ENCODE measurements at places on chromosomes 2 and 18.

GRCh38 chr2:10873790-10874437, 37.8 kb upstream of the KCNF1 start:
- no peak for DNase-seq

GRCh38 chr2:238784671-238785527, 63.0 kb upstream of the TWIST2 start:
- DNase-seq = peak; percentile 64

GRCh38 chr2:145344076-145344724, 824.3 kb upstream of the ZEB2 start:
- DNase-seq = no peak

GRCh38 chr2:174587579-174587978, 10.0 kb downstream of the WIPF1 start:
- DNase-seq = no peak

- DNase-seq = no peak
Observed at GRCh38 chr18:45557779-45558178, 57.5 kb upstream of the SLC14A2 start.

- DNase-seq = no peak
Observed at GRCh38 chr2:209114588-209115240, 309.1 kb upstream of the MAP2 start.

DNA sequence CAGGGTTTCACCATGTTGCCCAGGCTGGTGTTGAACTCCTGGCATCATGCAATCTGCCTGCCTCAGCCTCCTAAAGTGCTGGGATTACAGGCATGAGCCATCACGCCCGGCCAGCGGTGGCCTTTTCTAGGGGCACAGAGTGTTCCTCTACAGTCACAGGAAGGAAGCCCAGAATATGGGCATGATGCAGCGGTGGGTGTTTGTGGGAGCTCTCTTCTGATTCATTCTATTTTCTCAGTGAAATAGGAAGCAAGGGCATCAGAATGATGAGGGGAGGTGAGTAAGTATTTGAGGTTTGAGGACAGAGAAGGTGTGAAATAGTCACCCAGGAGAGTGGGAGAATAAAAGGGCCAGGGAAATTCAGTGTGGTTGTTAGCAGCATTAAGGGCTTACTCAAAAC, 70.3 kb upstream of the PSME4 start:
- peak; percentile 80 for DNase-seq

GRCh38 chr2:3517948-3518495, 1.3 kb downstream of the ADI1 start:
- DNase-seq = no peak

GRCh38 chr18:3089579-3089978, 76.6 kb upstream of the LPIN2 start:
- DNase-seq = no peak

DNA sequence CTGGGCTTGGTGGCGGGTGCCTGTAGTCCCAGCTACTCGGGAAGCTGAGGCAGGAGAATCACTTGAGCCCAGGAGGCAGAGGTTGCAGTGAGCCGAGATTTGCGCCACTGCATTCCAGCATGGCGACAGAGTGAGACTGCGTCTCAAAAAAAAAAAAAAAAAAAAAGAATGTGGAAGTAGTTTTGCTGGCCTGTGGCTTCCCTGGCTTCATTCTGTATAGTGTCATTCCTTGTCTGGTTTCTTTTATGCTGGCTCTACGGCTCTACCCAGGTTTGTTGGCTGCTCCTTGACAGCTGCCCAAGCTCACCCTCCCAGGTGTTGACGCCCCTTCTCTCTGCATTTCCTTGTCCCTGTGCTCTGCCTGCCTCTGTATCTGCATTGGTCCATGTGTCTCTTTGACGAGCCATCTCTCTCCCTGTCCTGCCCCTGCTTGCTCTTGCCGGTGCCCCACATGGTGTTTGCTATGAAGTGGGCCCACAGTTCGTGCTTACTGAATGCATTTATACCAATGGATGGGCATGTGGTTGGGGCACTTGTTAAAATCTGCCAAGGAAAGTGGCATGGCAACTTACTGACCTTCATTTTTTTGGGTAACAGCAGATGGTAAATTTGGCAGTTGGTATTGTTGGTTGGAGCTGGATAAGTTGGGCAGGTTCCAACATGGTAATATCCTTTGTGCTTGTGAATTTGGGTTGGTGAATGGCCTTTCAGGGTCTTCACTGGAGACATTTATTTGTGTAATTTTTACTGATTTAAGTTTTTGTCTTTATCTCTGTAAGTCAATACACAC, 113.9 kb downstream of the MAP4K4 start:
- DNase-seq = no peak

GRCh38 chr2:138223319-138223718, 259.0 kb downstream of the HNMT start:
- no peak for DNase-seq

DNA sequence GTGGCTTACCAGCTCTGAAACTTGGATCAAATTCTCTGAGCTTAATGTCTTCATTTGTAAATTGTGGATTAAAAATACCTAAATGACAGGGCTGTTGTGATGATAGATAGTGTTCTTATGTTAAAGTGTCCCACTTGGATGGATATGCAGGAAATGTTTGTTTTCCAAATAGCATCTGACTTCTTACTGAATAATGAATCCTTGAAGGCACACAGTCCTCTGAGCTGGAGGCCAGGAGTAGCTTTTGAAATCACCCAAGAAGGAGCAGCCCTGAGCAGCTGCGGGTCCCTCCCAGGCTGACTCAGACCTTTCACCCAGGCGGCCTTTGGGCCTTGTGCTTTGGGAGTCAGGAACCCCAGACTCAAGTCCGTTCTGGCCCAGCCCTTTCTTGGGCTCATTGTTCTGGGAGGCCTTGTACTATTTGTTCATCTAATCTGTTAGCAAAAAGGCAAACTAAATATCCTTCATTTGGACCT, 173.0 kb upstream of the GATA6 start:
- no peak for DNase-seq

GRCh38 chr18:52607985-52608384, 268.0 kb downstream of the DCC start:
- DNase-seq = no peak

DNA sequence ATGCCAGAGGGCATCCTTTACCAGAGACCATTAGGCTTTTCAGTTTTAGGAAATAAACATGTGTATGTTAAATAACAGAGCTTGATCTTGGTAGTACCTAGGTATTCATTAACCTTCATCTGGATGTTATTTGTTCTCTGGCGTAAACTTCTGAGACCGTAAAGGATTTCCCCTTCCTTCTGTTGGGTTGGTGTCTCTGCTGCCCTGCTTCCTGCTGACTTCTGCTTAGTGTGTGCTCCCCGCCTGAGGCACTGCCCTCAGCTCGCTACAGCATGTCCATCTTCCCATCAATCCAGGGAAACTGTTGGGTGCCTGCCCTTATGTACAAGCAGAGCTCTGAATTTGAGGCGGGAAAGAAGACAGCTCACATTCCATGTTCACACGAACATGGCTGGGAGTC, 177.9 kb downstream of the TPGS2 start:
- no peak for DNase-seq

GRCh38 chr18:52403291-52404021, 63.5 kb downstream of the DCC start:
- DNase-seq = no peak

DNA sequence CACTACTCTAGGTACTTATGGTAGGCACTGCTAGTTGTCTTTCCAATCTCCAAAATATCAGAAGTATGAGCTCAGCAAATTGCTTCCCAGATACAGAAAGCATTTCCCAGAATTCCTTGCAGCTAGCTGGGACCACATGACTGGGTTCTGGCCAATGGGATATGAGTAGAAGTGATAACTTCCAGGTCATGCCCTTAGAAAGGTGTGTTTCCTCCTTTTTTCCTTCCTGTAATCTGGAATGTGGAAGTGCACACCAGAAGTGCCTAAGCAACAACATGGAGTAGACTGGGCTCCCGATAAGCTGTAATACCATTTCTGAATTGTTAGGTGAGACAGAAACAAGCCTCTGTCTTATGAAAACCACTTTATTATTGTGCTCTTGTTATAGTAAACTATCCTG, 279.8 kb downstream of the ZNF385B start:
- no peak for DNase-seq

- DNase-seq = no peak
Observed at GRCh38 chr18:36757991-36758390, 70.8 kb downstream of the TPGS2 start.

DNA sequence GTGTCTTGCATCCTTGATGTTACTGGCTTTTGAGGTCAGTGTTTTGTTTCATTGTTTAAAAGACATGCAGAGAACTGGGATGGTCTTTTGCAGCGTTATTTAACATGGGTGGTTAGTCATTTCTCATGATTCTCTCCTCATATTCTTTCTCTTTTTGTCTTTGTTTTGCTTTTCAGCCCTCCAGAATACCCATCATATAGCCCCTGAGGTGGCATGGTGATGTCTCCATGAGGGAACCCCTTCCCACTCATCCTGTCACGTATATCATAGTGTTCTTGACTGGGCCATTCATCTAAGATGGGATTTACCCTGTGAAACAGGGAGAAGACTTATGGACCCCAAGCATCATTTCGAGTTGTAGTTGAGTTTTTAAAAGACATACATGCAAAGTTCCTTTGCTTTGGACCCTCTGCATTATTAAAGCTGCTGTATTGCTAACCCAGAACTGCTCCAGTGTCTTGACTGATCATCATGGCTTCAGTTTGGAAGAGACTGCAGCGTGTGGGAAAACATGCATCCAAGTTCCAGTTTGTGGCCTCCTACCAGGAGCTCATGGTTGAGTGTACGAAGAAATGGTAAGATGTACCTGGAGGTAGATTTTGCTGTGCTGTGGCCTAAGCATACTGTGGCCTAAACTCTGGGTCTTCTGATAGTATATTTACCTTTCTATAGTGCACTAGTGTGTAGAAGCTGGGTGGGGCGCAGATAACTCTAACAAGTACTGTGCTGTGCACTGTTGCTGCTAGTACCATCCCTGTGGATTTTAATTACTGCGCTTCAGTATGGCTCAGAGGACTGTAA, 1.4 kb downstream of the EHBP1 start:
- no peak for DNase-seq

DNA sequence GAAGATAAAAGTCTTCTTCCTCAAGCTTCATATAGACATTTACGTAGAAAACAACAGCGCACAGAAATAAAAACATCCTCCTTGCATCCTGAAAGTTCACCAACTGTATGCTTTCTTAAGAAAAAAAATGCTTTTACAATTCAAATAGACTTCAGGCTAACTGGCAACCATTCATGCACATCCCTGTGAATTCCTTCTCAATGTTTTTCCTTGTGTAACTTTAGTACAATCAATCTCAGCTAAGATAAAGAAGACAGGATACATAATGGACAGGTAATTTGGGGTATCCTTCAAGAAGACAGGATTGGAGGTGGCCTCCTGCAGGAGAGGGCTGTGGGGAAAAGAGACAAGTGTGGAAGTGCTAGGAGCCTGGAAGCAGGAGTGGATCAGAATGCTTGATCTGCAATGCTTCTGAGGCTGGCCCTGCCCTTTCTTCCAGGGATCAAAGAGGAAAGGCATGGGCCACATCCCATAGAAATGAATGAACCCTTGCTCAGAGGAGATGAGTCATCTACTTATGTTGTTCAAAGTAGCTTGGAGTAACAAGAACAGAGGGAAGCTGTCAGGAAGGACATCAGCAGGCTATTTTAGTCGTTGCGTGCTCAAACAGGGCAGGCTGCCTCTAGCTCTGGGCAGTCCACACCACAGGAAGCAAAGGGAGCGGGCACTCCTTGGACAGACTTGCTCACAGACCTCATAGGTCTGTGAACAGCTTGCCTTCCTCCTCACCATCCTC, 126.6 kb downstream of the TMEM131 start:
- no peak for DNase-seq

DNA sequence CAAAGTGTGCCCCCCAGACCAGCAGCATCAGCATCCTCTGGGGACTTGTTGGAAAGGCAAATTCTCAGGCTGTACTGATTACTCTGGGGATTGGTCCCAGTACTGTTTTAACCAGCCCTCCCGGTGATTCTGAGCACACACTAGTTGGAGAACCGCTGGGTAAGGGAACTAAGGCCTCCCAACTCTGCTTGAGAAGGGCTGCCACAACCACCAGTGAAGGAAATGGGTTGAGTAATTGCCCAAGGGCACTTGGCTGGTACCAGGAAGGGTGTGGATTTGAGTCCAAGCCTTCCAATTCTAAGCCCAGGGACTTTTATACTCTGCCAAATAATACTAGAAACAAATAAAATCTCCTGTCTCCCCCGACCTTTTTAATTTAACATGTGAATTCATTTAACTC, 219.9 kb downstream of the SETBP1 start:
- no peak for DNase-seq

Measured in stimulated activated naive CD8-positive, alpha-beta T cell treated with anti-CD3 and anti-CD28 coated beads, Interleukin-15, Interleukin-2, amounts not matched to agents 100 U/mL and 50 U/mL, for 24 hours (primary cell).